ENCODE measurements at places on chromosomes 4 and X.
A peak's percentile ranks its signal among the peaks of the same experiment; 100 is the strongest.

DNA sequence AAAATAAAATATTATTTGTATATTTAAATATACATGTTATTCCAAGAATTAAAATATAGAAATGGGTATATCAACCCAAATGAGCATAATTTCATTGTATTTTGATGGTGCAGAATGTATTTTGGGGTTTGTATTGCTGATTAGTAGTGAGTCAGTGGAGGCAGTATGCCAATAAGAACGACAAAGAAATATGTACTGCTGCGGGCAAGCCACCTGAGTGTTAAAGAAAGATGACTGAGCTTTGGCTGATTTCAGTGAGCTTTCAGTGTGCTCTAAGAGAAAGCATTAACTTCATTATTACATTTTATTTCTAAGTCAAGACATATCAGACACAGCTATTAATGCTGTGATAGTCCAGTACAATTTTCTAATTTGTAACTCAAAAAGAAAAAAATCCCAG is 297.8 kb downstream of the ANK2 start:
- no peak for DNase-seq

DNA sequence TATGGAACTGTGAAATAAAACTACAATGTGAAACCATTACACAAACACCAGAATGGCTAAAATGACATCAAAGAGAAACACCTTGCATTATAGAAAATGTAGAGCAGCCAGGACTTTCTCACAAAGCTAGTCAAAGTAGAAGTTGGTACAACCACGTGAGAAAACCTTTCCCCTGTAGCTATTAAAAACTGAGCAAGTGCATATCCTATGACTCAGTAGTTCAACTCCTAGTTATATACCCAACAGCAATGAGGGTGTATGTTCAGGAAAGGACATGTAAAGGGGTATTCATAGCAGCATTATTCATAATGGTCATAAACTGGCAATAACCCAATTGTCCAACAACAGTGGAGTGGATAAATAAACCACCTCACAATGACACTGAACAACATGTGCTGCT is 177.5 kb upstream of the NUDT10 start:
- no peak for DNase-seq

GRCh38 chr4:16264798-16265197 is 38.5 kb upstream of the TAPT1 start:
- peak; percentile 54 for DNase-seq

GRCh38 chrX:145213504-145213903 is 33.8 kb upstream of the SPANXN1 start:
- no peak for DNase-seq

DNA sequence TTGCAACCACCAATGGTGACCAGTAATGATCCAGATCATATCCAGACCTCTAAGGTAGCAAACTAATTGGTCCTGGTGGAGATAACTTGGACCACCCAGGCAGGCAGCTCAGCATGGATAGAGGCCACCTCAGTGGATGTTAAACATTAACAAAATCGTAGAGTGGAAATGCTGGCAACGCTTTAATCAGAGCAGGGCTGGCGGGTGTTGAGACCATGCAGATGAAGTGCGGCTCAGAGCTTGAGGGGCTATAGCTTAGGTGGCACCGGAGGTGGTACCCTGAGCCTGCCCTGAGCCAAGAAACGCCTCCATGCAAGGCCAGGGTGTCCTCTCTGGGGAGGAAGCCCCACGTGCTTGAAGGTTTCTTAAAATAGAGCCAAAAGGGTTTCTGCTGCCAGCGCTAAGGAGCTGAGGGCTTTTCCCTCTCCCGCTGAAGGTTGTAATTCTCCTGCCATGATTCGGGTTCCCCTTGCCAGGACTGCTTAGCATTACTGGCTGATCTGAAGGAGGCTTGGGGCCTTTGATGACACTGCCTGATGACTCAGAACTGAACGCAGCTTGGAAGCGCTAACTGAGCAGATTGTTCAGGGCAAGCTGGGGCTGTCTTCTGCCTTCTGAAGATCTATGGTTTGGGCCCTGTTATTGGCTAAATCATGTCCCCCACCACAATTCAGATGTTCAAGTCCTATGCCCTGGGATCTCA is 177.8 kb upstream of the ATP6AP2 start:
- no peak for DNase-seq

- DNase-seq, result no peak
Measured at GRCh38 chr4:140736669-140737343, 19.4 kb downstream of the TBC1D9 start.

- no peak for DNase-seq
Measured at GRCh38 chrX:129534816-129535578, 5.1 kb upstream of the OCRL start.

GRCh38 chr4:94995684-94996394 is 238.1 kb downstream of the BMPR1B start:
- no peak for DNase-seq

- no peak for DNase-seq
Measured at GRCh38 chr4:53195815-53196661, 169.8 kb downstream of the SCFD2 start.

All from CD4-positive, alpha-beta T cell treated with Interleukin-2 at 100 ng/mL for 4 hours (primary cell).